ENCODE measurements at places on chromosomes 4 and X. TPM values are rescaled to one million over a fixed set of nuclear protein-coding genes. Genes with fewer than 3 reads are reported as not detected.

Gene CSAG2
- not detected for total RNA-seq

Gene UCP1
- total RNA-seq = not detected

Gene SH3D19
- 29.3 TPM for total RNA-seq

Gene GPRASP1
- 11.7 TPM for total RNA-seq

Gene SNCA
- 16.5 TPM for total RNA-seq
